Ovary (tissue), 10 donors: ENCODE measurements at places on chromosomes 2 and 18.

GRCh38 chr2:240250985-240251847 lies 110.8 kb upstream of the OTOS start:
- H3K36me3 ChIP-seq: no peaks in the 10 kb centered on the region
- H3K27me3 ChIP-seq: no peaks in the 10 kb centered on the region
- H3K4me1 ChIP-seq: peaks cover 19% of the 10 kb centered on the region
- peak; percentile 97 for DNase-seq

DNA sequence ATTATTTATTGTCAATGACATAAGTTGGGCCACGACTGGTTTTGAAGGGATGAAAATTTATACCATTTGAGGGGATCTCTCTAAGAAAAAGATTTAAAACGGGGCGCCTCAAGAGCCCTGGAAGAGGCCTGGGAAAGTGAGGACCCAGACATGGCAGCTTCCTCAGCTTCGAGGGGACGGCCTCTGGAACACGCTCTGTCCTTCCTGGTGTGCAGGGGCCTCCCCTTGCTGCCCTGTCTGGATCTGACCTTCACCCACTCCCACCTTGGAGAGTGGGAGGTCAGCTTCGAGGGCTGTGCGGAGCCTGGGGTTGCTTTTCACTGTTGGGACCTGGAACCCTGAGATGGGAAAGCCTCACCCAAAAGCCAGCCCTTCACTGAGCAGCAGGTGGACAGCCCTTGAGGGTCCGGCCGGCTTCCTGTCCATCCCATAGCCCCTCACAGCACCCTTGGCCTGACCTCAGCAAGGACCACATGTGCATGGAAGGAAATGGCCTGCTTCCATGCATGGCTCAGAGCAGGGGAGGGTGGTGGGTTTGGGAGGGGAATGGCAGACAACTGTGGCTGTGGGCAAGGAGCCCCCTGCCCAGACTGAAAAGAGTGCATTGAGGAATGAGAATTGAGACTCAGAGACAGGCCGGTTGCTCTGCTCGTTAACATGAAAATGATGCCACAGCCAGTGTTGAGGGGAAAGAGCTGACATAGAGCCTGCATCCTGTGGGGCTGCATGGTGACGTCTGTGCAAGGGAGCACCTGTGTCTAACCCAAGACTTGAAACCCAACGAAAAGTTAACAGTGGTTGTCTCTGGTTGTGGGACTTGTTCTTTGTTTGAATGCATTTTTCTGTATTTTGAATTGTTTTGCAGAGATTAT lies 16.3 kb downstream of the FBLN7 start:
- H3K4me1 ChIP-seq: no peaks in the 10 kb centered on the region
- H3K4me3 ChIP-seq: no peak overlapping the region
- H3K27ac ChIP-seq: no peak overlapping the region
- no peak for DNase-seq
- no peaks in the 10 kb centered on the region for H3K27me3 ChIP-seq

DNA sequence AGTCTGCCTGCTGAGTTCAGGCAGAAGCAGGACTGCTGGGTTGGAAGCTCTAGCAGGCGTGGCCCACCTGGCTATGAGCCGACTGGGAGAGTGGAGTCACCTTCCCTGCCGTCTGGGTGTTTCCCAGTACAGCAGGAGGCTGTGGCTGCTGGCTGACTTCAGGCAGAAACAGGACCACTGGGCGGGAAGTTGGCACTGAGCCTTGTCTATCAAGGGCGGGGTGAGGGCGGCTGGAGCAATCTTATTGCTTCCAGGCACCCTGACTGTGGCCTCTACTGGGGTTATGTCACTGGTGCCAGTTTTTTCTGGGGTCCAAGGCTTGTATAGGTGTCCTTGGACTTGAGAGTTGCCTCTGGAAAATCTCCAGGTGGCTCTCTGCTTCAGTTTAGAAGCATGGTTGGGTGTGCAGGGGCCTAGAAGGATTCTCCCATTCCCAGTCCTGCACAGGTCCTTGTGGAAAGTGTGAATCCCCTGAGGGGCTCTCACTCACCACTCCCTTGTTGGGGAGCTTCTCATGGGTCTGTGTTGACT lies 30.5 kb downstream of the LTBP1 start:
- H3K27me3 ChIP-seq: no peaks in the 10 kb centered on the region
- no peak for DNase-seq
- H3K27ac ChIP-seq: no peak overlapping the region
- no peaks in the 10 kb centered on the region for H3K4me1 ChIP-seq
- H3K4me3 ChIP-seq: no peak overlapping the region

GRCh38 chr2:14261771-14262170 lies 370.7 kb upstream of the LRATD1 start:
- no peaks in the 10 kb centered on the region for H3K27me3 ChIP-seq
- H3K27ac ChIP-seq: no peak overlapping the region
- DNase-seq: no peak
- H3K36me3 ChIP-seq: no peaks in the 10 kb centered on the region
- H3K4me3 ChIP-seq: no peak overlapping the region
- H3K4me1 ChIP-seq: no peaks in the 10 kb centered on the region

GRCh38 chr2:138060301-138060635 lies 96.0 kb downstream of the HNMT start:
- H3K4me1 ChIP-seq: peaks cover 2% of the 10 kb centered on the region
- H3K4me3 ChIP-seq: no peak overlapping the region
- DNase-seq: peak; percentile 57
- no peaks in the 10 kb centered on the region for H3K36me3 ChIP-seq
- H3K27me3 ChIP-seq: no peaks in the 10 kb centered on the region
- no peak overlapping the region for H3K27ac ChIP-seq

- DNase-seq: no peak
- H3K4me1 ChIP-seq: peaks cover 15% of the 10 kb centered on the region
- H3K27me3 ChIP-seq: no peaks in the 10 kb centered on the region
- no peaks in the 10 kb centered on the region for H3K36me3 ChIP-seq
These were observed 25.2 kb upstream of the LCLAT1 start for GRCh38 chr2:30421604-30422443.

DNA sequence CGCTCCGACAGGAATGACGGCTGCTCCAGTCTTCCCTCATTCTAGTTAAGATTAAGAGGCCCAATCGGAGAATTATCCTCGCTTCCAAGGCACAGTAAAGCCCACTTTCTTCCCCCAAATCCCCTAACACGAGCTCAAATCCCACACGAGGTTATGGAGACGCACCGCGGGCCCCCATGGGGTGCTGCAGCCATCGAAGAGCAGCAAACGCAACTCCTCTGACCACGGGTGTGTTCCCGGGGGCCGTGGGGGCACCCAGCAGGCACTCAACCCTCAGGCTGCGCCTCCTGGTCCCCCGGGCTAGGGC lies 446 bp downstream of the COPS9 start:
- no peak overlapping the region for H3K27ac ChIP-seq
- peak overlapping the region; percentile 100 for H3K4me3 ChIP-seq
- H3K36me3 ChIP-seq: no peaks in the 10 kb centered on the region
- DNase-seq: no peak
- peaks cover 7% of the 10 kb centered on the region for H3K4me1 ChIP-seq

GRCh38 chr2:50491541-50492476 lies 540.1 kb downstream of the NRXN1 start:
- no peaks in the 10 kb centered on the region for H3K27me3 ChIP-seq
- H3K4me3 ChIP-seq: no peak overlapping the region
- no peaks in the 10 kb centered on the region for H3K36me3 ChIP-seq
- no peak overlapping the region for H3K27ac ChIP-seq

DNA sequence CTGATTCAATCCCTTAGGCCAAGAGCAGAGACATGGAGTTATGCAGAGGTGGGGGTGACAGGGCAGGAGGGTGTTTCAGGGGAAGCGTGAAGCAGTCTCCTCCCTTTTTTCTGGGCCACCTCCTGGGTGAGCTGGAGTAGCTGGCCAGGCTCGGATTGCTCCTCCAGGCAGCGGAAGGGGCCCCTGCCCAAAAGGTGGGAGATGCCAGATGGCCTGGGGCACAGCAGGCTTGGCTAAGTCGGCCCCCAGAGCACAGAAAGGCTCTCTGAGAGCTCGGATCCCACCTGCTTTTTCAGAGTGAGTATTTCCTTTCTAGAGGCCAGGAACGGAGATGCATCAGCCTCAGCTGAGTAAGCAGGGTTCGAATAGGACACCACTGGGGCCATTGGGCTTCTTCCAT lies 196.9 kb downstream of the ANKRD30B start:
- H3K4me3 ChIP-seq: no peak overlapping the region
- no peak overlapping the region for H3K27ac ChIP-seq
- no peaks in the 10 kb centered on the region for H3K27me3 ChIP-seq
- no peak for DNase-seq
- no peaks in the 10 kb centered on the region for H3K36me3 ChIP-seq

DNA sequence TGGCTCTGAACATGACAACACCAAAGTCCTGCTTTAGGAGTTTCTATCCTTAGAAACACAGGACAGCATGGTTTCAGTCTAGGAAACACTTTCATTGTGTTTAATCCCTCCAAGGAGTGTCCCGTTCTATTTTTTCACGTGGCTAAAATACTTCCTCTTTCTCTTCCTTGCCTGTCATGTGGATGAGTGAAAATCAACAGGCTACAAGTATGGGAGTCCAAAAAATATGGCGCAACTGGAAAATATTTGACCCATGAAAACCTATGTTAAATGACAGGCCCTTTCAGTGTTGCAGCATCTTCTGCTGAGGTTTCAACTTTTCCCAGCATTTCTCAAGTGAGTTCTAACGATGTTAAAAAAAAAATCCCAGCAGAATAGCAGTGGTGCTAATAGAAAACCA lies 146.3 kb downstream of the LAMA3 start:
- H3K36me3 ChIP-seq: no peaks in the 10 kb centered on the region
- DNase-seq: no peak
- H3K27ac ChIP-seq: no peak overlapping the region
- H3K27me3 ChIP-seq: no peaks in the 10 kb centered on the region

- H3K4me1 ChIP-seq: peaks cover 5% of the 10 kb centered on the region
- DNase-seq: no peak
- H3K27me3 ChIP-seq: no peaks in the 10 kb centered on the region
- H3K27ac ChIP-seq: no peak overlapping the region
These were observed 416.8 kb upstream of the HNRNPA3 start for GRCh38 chr2:176795823-176796222.

GRCh38 chr2:130820279-130820861 lies 16.3 kb upstream of the ARHGEF4 start:
- H3K27me3 ChIP-seq: no peaks in the 10 kb centered on the region
- no peak overlapping the region for H3K27ac ChIP-seq
- no peak for DNase-seq
- H3K4me3 ChIP-seq: no peak overlapping the region

DNA sequence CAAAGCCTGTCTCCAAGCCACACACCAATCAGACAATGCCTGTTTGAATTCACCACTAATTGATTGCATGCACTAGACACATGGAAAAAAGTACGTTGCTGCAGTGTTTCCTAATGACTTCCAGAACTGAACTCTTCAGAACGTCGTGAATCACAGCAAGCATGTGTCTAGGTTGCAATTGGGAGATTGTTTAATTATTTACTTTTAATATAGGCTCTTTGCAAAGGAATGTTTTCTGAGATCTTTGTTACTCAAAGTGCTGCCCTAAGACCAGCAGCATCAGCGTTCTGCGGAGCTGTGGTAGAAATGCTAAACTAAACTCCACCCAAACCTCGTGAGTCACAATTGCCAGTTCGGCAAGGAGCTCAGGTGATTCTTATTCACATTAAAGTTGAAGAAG lies 52.7 kb upstream of the CCDC68 start:
- H3K27ac ChIP-seq: no peak overlapping the region
- no peaks in the 10 kb centered on the region for H3K36me3 ChIP-seq
- no peaks in the 10 kb centered on the region for H3K4me1 ChIP-seq
- no peaks in the 10 kb centered on the region for H3K27me3 ChIP-seq
- H3K4me3 ChIP-seq: no peak overlapping the region

DNA sequence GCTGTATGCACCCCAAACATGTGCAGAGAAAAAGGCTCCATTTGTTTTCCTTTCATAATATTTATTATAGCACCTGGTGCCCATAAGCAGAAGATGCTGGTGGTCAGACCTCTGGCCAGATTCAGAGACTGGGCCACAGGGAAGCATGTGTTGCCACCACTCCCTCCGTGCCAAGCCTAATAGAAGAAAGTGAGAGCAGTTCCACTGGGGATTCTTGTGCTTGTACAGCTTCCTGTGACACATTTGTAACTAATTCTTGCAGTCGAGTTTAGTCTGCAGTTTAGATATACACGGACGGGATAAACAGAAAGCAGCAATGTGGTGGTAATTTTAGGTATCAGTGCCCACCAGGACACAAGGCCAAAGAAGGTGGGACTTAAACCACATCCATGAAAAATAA lies 135.4 kb upstream of the PIEZO2 start:
- no peak overlapping the region for H3K4me3 ChIP-seq
- DNase-seq: no peak
- H3K4me1 ChIP-seq: no peaks in the 10 kb centered on the region
- no peaks in the 10 kb centered on the region for H3K36me3 ChIP-seq
- no peak overlapping the region for H3K27ac ChIP-seq

- no peak overlapping the region for H3K27ac ChIP-seq
- H3K4me3 ChIP-seq: no peak overlapping the region
- H3K27me3 ChIP-seq: no peaks in the 10 kb centered on the region
- H3K36me3 ChIP-seq: no peaks in the 10 kb centered on the region
- no peak for DNase-seq
These were observed 64.8 kb upstream of the MCFD2 start for GRCh38 chr2:46980366-46980765.

DNA sequence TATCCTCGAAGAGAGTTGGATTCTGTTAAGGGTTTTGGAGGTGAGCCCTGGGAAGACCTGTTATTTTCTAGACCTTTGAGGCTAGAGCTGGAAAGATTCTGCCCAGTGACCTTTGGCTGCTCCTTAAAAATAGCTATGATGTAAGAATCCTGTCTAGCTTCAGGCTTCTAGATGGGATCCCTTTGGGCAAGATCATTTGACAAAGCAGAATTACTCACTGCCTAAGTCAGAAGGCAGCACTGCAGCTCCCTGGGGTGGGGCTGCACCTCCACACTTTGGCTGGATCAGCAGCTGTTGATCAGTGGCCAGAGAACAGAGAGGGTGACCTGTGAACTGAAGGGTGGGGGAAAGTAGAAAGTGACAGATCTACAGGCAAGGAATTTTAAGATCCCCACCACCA lies 103.8 kb downstream of the ASAP2 start:
- H3K36me3 ChIP-seq: no peaks in the 10 kb centered on the region

DNA sequence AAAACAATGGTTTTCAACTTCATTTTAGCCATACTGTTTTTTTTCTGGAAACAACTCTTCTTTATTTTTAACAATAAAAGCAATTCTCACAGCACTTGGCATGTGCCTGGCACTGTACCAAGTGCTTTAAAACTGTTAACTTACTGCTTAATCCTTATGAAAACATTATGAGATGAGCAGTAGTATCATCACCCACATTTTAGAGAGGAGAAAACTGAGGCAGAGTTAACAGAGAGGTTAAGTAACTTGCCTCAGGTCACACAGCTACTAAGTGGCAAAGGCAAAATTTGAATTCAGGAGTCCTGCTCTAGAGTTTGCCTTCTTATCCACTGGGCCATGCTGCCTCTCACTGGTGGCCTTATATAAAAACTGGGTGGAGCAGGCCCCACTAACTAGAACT lies 23.2 kb downstream of the CTIF start:
- H3K4me3 ChIP-seq: no peak overlapping the region
- H3K36me3 ChIP-seq: no peaks in the 10 kb centered on the region
- H3K4me1 ChIP-seq: peaks cover 9% of the 10 kb centered on the region
- H3K27me3 ChIP-seq: no peaks in the 10 kb centered on the region
- H3K27ac ChIP-seq: no peak overlapping the region
